ENCODE measurements at places on chromosomes 13 and 19.

GRCh38 chr19:54369082-54369687 lies 4.5 kb upstream of the LAIR1 start:
- DNase-seq = no peak

DNA sequence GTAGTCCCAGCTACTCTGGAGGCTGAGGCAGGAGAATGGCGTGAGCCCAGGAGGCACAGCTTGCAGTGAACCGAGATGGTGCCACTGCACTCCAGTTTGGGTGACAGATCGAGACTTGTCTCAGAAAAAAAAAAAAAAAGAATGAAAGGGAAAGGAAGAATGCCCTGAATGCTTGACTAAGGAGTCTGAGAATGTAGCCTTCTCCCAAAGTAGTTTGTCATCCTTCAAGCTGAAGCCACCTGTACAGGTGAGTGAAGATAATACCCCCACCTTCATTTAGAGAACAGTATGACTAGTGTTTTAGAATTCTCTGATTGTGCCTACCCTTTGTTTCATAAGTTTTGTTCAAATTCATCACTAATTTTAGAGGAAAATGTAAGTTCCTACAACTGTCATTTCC lies 5.9 kb downstream of the RCBTB1 start:
- DNase-seq = no peak

GRCh38 chr19:6218491-6219146 lies 61.2 kb downstream of the MLLT1 start:
- DNase-seq = peak; percentile 72

GRCh38 chr13:43377973-43378372 lies 354.6 kb downstream of the DNAJC15 start:
- DNase-seq = no peak

DNA sequence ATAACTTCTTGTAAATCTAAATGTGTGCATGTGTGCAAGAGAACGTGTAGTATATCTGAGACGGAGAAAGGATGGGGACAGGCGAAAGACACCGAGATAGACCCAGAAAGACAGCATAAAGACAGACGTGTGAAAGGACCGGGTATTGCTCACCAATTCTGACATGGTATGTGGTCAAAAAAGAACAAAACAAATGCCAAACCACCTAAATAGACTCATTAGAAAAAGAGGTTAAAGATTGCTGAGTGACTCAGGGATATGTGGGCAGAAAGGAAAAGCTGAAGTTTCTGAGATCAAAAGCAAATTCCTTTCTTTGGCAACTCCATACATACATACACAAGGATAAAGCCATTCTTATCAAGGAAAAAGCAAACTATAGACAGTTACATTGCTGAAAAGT lies 179.7 kb upstream of the TSC22D1 start:
- no peak for DNase-seq

DNA sequence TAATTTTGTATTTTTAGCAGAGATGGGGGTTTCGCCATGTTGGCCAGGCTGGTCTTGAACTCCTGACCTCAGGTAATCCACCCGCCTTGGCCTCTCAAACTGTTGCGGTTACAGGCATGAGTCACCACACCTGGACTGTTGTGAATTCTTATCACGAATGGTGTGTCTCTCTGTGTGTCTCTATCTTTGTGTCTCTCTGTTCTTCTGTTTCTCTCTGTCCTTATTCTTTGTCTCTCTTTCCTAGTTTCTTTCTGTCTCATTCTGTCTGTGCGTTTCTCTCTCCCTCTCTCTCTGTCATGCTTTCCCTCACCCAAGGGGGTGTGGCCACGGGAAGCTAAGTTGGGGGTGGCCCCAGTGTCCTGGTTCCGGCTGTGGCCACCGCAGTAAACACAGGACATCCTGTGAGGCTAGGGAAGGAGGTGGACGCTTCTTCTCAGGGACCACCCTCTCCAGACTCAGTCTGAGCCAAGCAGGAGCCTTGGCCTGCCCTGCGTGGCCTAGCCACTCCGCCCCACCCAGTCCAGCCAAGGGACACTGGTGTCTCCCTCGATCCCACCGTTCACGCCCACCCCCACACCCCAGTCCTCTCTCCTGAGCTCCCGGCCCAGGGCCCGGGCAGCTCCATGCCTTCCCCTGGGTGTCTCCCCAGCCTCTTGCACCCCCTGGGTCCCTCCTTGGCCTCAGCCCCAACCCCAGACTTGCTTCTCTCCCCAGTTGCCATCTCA lies 3.9 kb upstream of the PRX start:
- DNase-seq = no peak

DNA sequence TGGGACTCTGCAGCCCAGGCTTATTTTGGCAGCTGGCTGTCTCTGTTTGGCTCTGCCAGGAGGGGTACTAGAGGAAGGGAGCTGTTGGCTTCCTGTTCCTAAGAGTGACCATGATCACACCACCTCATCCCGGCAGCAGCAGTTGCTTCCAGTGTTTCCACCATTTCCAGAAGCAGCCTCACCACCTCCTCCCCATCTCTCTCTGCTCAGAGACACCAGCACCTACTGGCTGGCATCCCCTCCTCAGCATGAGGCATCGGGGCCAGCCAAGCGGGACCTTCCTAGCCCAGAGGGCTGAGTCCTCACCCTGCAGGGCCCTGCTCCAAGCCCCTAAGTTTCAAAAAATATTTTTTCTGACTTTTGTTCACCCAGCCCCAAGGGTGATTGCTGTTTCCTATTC lies 59.0 kb downstream of the NUFIP1 start:
- no peak for DNase-seq

DNA sequence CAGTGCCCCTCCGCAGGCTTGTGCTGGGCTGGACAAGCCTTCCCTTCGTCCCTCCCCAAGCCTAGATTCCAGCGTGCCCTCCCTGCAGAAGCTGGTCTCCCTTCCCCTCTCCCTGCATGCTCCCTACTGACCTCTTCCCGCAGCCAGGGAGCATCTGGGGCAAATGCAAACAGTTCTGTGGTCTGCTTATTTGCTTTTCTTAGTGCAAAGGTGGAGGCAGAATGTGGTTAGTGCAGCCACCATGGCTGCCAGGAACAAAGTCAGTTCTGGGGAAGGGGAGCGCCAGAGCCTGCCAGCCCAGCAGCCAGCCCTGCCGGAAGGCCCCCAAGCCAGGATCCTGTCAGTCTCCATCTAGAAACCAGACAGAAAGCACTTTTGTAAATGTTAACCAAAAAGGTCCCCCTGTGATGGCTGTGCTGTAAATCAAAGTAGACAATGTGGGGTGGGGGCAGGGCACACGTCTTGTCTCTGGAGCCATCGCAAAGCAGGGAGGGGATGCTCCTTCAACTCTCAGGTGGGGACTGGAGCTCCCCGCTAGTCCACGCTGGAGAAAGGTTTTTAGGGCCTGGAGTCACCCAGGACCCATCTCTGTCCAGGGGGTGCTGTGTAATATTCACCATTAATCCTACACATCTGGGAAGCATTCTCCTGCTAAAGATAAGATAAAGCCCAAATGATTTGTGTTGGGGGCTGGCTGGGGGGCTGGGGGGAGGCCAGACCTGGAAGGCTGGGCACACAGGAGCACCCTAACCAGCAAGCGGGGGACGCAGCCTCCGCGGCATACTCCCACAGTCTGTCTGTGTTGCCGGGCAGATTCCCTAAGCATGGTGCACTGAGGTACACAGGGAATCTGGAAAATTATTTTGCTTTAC lies 30.9 kb downstream of the SERP2 start:
- no peak for DNase-seq

DNA sequence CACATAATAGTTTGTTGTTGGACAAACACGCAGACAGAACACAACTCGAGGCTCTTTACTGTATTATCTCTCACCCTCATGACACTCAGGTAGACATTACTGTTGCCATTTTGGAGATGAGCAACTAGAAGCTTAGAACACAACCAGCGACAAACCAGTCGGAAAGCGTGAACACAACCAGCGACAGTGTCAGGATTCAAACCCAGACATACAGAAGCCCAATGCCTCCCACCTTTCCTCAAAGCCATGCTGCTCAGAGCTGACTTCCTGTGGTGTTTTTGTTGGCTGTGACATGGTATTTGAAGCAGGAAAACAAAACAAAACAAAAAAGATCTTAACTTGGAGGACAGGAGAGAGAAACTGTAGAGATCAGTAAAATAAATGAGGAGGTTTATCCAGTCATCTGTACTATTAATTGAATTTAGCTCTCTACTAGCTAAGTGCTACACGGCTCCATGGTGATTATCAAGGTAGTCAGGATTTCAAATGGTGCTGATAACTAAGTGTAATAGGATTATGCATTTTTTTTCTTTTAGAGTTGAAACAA lies 92.1 kb downstream of the STARD13 start:
- DNase-seq = no peak

- no peak for DNase-seq
Observed at GRCh38 chr13:77728265-77729125, 31.0 kb downstream of the SLAIN1 start.

DNA sequence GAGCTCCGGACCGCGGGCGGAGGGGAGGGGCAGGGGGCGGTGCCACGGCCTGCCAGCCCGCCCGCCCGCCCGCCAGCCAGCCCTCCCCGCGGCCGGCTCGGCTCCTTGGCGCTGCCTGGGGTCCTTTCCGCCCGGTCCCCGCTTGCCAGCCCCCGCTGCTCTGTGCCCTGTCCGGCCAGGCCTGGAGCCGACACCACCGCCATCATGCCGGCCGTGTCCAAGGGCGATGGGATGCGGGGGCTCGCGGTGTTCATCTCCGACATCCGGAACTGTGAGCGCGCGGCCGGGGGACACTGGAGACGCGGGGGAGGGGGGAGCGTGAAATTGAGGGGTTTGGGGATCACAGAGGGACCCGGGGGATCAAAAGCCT lies at the start of gene AP2A1:
TSS of gene AP2A1 (plus strand) at position 72 of the 370 bp plus-strand sequence. CDS start at position 205, 133 bp downstream.
- DNase-seq = no peak

DNA sequence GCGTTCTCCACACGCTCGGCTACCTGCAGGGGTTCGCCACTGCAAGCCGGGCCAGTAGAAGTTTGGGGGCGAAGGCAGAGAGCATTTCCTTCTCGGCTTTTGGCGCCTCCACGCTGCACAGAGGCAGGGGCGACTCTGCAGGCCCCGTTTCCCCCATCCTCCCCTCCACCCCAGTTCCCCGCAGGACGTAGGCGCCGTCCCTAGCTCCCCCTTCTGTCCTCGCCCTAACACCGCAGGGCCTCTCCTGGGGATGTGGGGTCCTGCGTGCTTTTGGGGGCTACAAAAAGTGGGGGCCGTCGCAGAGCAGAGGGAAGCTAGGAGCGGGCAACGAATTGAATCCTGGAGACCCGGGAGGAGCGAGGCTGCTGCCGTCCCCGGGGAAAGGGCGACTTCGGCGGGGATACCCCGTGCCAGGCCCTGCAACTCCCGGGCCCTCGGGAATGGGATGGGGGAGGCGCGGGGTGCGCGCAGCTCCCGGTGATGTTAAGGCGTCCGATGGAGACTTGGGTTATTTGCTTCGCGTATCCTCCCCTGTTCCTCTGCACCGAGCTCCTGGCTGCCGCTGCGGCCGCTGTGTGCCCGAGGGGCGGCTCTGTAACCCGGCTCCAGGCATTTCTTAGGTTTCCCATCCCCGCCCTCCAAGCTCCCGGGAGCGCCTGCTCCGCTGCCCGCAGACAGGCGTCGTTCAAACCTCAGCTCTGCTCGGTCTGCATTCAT lies 255.9 kb upstream of the SOX21 start:
- DNase-seq = peak; percentile 56

GRCh38 chr19:50830266-50831025 lies 2.9 kb downstream of the KLK15 start:
- no peak for DNase-seq

GRCh38 chr13:38826182-38826813 lies 139.4 kb downstream of the FREM2 start:
- no peak for DNase-seq

DNA sequence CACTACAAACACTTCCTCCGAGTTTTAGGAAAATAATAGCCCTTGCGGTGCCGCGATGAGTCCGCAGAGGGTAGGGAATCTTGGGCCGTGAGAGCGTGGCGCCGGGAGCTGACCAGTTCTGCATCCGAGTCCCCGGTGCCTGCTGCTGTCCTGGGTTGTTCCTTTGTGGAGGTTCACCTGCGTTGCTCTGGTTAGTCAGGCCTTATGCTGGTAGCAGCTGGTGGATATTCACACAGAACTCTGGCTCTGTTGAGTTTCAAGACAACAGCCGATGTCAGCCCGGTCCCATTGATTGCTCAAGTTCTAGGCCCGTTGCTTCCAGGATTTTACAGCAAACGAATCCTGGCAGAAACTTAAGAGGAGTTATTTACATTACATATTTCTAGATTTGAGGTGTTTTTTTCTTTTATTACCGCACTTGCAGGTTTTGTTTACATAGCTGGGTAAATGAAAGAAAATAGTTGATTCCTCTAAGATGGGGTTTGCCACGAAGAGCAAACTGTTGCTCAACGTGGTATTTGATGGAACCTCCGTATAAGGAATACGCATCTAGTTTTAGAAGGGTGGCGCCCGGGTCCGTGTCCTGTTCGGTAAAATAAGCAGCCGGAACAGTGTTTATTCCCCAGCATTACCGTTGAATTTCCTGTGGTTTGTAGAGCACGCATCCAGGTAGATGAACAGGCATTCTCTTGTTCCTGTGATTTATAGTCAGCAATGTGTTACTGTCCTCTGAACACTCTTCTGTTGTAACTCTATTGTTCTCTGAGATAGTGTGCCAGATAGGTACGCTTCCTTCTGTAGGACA lies 1.3 kb downstream of the CLDN10 start:
- no peak for DNase-seq

GRCh38 chr19:23991170-23991569 lies 76.5 kb downstream of the ZNF726 start:
- no peak for DNase-seq

GRCh38 chr19:43966079-43966694 lies 15.2 kb downstream of the ZNF221 start:
- no peak for DNase-seq

DNA sequence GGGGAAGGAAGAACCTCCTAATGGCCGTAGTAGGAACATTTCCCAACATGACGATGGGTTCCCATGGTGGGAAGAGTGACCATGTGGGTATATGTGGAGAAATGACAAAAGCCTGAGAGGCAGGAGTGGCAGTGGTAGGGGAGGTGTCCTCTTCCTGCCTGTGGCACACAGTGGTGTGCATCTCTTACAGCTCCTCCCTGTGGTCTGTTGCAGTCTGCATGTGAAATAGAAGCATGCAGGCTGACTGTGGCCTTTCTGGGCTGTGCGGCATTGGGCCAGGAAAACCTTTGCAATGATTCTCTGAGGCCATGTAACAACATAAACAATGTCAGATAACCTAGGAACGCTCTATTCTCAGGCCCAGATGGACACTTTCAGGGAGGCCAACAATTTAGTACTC lies 84.0 kb downstream of the LACC1 start:
- DNase-seq = no peak

GRCh38 chr19:31832176-31832548 lies 482.9 kb upstream of the TSHZ3 start:
- DNase-seq = peak; percentile 2

GRCh38 chr13:73369095-73369494 lies 310.3 kb downstream of the KLF5 start:
- no peak for DNase-seq

DNA sequence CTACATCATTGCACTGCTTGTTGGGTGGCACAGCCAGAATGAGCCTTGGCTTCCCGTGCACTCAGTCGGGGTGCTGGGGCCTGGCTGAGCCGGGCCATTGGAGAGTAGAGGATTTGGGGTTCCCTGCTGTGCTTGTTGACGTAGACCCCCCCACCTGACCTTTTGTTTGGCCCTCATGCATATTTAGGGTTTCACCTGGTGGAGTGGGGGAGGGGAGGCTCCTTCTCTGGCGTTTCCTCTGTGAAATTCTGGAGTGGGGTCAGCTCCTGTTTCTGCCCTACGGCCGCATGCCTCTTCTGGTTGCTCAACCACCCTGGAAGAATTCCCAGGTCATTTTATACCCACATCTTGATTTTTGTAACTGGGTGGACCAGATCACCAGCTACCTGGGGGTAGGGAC lies 82.8 kb downstream of the SIPA1L3 start:
- DNase-seq = no peak

GRCh38 chr19:44824761-44825160 lies 15.9 kb downstream of the BCAM start:
- no peak for DNase-seq
